SK-N-DZ (cell line): ENCODE measurements at places on chromosomes 16 and 17.
A peak's percentile ranks its signal among the peaks of the same experiment; 100 is the strongest.

- DNase-seq, result no peak
Measured at GRCh38 chr16:85757341-85757822, 6.5 kb upstream of the C16orf74 start.

DNA sequence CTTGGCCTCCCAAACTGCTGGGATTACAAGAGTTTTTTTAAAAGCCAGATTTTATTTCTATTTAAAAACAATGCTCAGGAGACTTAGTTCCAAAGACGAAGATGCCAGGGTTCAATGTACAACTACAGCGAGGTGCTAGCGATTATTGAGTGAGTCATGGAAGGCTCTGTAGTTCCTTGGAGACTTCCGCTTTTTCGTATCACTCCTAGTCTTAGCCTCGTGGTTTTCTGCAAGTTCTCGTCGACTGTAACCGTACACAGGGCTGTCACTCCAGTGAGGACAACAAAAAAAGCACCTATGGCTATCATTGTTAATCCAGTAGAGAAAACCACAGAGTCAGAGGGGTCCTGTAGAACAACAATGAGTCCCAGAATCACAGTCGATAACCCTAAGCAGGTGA lies 22.7 kb upstream of the ZC3H7A start:
- no peak for DNase-seq

DNA sequence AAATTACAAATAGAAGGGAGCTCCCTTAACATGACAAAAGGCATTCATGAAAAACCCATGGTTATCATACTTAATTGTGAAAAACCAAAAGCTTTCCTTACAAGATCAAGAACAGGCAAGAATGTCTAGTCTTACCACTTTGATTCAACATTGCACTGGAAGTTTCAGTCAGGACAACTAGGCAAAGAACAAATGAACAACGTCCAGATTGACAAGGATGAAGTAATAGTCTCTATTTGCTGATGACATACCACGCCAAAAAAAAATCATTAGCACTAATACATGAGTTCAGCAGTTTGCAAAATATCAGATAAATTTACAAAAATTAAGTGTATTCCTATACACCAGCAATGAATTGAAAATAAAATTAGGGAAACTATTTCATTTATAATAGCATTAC lies 200.2 kb downstream of the TOX3 start:
- no peak for DNase-seq

DNA sequence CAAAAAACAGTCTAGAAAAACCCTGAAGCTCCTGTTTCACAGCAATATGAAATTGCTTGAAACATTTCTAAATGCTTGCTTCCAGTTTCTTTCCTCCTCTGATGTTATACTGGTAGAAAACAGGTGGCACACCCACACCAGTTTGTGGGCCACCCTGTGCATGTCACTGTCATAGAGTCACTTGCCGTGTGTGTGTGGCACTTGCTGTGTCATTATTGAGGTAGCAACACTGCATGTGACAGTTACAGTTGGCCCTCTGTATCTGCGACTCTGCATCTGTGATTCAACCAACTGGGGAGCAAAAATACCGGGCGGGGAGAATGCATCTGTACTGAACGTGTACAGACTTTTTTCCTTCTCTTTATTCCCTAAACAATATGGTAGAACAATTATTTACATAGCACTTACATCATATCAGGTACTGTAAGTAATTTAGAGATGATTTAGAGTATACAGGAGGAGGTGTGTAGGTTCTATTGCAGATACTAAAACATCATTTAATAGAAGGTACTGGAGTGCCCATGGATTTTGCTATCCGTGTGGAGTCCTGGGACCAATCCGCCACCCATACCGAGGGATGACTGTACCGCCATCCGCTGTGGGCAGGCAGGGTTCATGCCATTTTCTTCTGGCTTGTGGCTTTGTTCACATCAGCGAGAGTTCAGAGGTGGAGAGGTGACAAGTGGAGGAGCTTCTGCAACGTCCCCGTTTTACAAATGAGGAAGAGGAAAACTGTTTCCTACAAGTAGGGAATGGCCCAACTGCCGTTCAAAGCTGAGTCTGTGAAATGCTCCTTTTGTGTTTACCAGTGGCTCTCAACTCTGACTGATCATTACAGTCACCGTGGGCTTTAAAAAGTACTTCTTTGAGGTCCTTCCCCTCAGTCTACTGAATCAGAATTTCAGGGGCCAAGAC lies 373.7 kb downstream of the SNX29 start:
- no peak for DNase-seq

GRCh38 chr16:1961651-1962067 lies 2.3 kb downstream of the NDUFB10 start:
- DNase-seq, result no peak

GRCh38 chr17:52648995-52649394 lies 490.5 kb upstream of the CA10 start:
- DNase-seq, result peak; percentile 25

GRCh38 chr16:12819126-12820117 lies 15.7 kb upstream of the CPPED1 start:
- DNase-seq, result peak; percentile 67

GRCh38 chr17:1000597-1001461 lies 3.9 kb downstream of the TIMM22 start:
- no peak for DNase-seq

DNA sequence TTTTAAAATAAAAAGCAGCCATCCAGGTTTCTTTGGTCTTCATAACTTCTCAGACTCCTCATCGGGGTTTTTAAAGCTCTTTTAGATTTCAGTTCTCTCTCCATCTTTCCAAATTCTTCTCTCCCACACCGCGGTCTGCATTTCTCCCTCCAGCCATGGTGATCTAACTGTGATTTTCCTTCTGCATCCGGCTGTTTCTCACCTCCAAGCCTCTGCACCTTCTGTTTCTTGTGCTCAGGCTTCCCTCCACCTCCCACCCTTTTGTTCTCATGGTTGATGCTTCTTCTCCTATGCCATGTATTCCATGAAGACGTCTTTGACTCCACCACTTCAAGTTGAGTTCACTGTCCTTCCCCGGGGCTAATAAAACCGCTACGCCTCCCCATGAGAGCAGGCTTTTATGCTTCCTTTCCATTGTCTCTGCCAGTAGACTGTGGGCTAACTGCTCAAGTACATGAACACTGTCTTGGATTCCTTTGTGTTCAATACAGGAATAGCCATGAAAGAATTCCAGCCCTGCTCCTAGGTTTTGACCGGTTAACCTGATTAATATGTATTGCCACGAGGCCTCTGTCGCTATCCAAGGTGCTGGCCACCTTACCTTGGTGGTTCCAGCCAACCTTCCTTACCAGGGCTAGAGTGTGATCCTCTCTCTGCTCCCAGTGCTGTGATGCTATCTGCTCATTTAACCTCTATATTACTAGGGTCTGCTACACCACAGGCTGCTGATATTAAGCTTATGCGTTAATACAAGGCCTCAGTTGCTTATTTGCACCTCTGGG lies 625.1 kb downstream of the HS3ST4 start:
- no peak for DNase-seq

DNA sequence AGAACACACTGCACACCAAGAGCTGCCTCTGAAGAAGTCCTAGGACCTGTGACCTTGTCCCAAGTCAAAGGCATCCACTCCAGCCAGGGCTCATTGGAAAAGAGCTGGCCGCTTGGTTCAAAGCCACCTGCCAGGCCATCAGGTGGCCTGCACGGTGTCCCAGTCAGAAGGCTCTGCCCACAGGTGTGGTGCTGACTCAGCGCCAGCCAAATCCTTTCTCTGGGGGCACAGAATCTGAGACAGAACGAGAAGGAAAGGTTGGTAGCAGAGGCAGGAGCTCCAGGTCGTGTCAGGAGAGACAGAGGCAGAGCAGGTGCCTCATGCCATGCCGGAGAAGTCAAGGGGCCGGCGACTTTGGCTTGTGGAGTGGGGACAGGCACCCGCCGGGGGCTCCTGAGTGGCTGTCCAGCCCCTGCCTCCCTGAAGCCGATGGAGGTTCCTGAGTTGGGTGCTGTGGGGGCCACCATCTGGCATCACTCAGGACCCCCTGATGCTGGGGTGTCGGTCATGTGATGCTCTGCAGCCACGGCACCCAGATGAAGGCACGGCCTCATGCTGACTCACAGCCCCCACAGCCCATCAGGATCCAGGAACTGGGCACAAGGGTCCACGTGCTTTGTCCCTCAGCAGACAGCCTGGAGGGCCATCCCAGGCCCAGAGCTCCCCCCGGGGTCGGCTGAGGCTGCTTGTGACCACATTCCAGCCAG lies 128.1 kb upstream of the FOXF1 start:
- no peak for DNase-seq

- DNase-seq, result no peak
Measured at GRCh38 chr16:67053767-67054334, 24.9 kb downstream of the CBFB start.

DNA sequence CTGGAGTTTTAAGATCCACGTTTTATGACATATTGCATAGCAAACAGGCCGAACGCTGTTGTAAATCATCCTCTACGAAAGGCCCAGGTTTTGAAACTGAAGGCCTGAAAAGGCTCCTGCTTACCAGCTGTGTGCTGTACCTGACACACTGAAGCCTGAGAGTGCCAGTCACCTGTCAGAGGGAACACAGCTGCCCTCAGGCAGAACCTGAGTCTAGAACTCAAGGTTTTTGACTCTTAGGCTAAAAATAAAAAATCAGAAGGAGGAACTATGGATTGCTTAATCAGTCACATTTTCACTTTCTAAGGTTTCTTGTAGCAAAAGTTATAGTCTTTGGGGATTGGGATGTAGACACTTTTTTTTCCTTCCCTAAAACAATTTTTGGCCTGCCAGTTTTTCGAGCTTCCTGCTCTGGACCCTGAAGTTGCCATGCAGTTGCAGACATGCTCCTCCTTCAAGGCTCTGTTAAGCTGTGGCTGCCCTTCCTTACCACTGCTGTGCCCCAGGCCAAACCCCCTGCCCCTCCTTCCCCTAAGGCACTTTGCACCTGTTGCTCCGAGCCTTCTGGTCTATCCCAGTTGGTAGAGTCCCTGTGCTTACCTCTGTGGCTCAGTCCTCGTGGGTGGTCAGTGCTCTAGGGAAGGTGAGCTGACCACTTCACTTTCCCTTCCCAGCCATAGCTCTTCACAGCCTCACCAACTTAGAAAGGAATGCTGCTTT lies 56.6 kb downstream of the TENT4B start:
- no peak for DNase-seq

DNA sequence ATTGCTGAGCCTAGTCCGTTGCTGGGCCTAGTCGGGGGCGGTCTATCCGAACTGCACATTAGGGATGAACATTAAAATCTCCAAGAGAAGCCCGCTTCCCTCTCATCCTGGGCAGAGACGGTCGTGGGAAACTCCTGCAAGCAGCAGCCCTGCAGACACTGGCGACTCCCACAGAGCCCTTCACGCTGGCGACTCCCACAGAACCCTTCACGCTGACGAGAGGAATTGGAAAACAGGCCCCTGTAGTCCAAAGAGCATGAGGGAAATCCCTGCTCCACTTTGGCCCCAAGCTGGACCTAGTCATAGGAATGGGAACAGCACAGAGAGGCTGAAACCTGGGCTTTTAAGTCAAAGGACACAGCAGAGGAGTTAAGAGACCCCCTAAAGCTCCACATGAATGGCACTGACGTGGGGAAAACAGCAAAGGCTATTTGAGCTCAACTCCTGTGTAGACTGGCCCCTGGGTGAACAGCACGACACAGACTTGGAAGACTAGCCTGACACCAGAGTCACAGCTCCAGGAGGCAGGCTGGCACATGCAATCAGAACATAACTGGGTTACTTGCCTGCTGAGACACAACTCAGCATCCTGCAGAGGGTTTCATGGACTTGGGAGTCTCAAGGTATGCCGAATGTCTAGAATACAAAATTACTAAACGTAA lies 42.2 kb downstream of the WDR45B start:
- DNase-seq, result no peak

DNA sequence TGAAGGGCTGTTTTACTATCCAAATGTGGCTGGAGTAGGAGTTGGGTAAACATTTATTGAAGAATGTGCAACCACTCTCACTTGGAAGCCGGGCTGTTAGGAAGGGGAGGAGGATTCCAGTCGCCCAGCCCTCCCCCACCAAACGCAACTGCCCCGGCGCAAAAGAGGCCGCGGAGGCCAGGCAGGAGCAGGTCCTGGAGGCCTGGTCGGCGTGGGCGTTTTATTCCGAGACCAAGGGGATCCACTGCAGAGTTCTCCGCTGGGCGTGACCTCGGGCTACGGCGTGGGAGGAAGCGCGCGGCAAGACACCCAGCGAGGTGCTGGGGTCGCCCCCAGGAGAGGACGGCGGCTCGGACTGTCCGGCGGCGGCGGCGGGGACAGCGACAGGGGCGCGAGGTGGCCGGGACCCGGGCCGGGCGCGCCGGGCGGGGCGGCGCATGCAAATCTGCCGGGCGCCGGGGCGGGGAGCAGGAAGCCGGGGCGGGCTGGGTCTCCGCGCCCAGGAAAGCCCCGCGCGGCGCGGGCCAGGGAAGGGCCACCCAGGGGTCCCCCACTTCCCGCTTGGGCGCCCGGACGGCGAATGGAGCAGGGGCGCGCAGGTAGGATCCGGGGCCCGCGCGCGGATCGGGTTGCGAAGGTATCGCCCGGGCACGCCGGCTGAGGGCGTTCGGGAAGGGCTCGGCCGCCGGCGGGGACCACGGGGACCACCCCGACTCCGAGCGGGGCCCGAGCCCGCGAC lies at the start of gene IL4R:
TSS of gene IL4R (plus strand) at position 553 of the 739 bp plus-strand sequence. CDS start 26,230 bp downstream, outside the sequence.
- DNase-seq, result no peak

- no peak for DNase-seq
Measured at GRCh38 chr17:8143581-8144400, 8.4 kb downstream of the PER1 start.

DNA sequence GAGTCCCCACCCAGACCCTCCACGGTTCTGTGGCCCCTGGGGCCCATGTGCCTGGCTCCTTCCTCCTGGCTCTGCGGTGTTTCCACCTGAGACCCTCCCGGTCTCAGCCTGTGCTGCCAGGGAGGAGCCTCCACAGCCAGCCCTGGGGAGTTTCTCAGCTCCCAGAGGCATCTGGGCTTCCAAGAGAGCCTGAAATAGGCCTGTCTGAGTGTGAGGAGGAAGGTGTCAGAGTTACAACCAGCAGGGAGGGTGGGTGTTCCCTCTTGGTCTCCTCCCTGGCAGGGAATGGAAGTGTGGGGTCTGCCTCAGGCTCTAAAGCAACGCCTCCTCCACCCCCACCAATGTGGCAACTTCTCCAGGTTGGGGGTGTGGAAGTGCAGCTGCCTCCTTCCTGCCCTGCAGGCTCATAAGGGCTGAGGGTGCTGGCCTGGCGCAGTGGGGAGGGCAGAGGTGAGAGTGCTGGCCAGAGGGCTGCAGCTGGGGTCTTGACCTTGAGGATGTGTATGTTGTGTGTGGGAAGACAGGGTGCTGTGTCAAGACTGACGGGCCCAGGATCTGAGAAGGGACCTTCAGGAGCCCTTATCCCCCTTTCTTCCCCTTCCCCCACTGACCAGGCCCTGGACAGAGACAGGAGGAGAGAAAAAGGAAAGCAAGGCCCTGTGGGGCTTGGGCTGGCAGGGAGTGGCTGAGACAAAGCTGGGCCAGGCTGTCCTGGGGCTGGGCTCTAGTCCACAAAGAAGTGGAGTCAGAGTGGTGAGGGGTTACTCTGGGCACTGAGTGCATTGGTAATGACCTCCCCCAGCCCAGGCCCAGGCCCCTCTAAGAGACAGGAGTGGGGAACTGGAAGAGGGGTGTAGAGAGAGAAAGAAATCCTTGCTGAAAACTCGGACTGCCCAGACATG lies 2.4 kb downstream of the CYGB start:
- DNase-seq, result no peak
